ENCODE measurements at places on chromosomes 11 and 22.

GRCh38 chr22:42160251-42160650, 29.6 kb upstream of the CYP2D6 start:
- DNase-seq = no peak

DNA sequence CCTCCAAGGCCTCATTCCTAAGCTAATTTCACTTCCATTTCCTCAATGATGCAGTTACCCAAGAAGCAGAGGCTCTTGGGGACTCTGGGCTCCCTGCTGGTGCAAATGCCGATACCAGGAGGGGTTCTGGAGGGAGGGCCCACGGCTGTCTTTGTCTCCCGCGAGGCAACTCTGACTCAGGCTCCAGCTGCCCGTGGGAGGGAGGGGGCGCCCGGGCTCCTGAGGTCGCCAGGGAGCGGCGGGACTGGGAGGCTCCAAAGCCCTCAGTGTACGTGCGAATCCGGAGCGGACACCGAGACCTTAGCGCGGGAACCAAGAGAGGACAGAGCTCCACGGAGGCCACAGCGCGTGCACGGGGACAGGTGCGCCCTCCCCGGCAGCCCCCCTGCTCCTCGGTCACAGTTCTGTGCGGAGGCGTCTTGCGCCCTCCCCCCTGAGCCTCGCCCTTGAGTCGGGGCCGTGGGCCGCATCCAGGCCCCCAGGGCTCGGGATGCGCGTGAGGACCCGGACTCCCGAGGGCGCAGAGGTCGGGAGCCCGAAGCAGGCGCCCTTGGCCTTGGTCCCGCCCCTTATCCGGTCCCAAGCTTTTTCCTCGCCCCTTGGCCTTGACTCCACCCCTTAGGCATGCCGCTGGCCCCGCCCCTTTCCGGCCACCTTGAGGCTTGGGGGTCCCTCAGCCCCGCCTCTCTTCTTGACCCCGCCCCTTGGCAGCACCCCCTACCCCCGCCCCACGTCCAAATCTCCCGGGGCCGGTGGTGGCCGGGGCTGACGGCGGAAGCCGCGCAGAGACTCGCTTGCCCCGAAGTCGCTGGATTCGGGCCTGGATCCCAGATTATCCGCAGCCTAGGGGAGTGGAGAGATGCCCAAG, 4.7 kb upstream of the SHISA8 start:
- no peak for DNase-seq

GRCh38 chr22:21816787-21817496, 50.5 kb downstream of the MAPK1 start:
- DNase-seq = peak; percentile 72

GRCh38 chr22:47837703-47838102, 1075.3 kb downstream of the TBC1D22A start:
- no peak for DNase-seq

GRCh38 chr22:25942115-25942855, 200.3 kb downstream of the MYO18B start:
- DNase-seq = no peak

- DNase-seq = no peak
These were observed 24.2 kb downstream of the PPFIBP2 start for GRCh38 chr11:7538031-7538430.

DNA sequence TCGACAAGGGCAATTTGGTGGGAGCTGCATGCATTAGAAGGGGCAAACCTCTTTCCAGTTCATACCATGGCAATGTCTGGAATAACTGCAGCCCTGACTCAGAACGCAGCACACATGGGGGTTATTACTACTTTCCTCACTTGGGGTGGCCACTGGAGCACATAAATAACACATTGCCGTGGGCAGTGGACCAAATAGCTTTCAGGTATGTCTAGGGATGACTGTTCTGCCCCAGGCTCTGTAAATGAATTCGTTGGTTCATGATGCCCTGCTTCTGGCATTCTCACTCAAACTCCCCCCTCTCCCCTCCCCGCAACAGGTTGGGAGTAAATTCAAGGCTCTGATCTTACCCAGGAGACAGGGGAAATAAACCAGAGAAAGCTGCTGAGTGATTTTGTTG, 238.0 kb upstream of the PLET1 start:
- no peak for DNase-seq

GRCh38 chr11:112321501-112322172, 61.0 kb upstream of the PLET1 start:
- no peak for DNase-seq

- DNase-seq = peak; percentile 72
These were observed 11.5 kb downstream of the C1QTNF6 start for GRCh38 chr22:37176464-37177061.

DNA sequence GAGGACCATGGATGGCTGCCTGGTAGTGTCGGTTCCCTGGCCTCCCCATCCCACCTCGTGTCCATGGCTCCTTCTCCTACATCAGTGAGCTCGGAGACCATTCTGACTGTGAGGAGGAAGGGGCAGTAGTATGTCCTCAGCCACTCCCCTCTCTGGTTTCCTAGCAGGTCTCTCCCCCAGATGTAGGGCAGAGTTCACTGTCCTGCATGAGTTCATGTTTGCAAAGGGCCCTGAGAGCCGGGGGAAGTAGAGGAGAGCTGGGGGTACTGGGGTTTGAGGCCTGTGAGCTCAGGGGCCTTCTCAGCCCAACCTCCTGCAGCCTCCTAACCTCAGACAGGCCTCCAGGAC, 18.4 kb upstream of the ST3GAL4 start:
- DNase-seq = no peak

GRCh38 chr22:49786976-49787706, 40.5 kb downstream of the BRD1 start:
- DNase-seq = no peak

DNA sequence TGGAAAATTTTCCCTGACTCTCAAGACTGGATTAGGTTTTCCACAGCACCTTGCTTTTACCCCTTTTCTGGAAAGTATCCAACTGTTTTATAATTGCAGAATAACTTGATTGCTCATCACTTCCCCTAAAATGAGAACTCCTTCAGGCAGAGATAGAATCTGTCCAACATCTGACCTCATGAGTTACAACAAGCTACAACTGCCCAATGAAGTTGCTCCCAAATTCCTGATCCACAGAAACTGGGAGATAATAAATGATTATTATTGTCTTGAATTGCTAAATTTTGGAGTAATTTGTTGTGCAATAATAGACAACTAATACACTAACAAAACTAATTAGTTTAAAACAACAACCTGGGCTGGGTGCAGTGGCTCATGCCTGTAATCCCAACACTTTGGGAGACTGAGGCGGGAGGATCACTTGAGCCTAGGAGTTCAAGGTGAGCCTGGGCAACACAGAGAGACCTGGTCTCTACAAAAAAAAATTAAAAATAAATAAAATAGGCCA, 10.0 kb upstream of the CCDC83 start:
- no peak for DNase-seq
